ENCODE measurements at places on chromosomes 5 and 9.
A peak's percentile ranks its signal among the peaks of the same experiment; 100 is the strongest.

DNA sequence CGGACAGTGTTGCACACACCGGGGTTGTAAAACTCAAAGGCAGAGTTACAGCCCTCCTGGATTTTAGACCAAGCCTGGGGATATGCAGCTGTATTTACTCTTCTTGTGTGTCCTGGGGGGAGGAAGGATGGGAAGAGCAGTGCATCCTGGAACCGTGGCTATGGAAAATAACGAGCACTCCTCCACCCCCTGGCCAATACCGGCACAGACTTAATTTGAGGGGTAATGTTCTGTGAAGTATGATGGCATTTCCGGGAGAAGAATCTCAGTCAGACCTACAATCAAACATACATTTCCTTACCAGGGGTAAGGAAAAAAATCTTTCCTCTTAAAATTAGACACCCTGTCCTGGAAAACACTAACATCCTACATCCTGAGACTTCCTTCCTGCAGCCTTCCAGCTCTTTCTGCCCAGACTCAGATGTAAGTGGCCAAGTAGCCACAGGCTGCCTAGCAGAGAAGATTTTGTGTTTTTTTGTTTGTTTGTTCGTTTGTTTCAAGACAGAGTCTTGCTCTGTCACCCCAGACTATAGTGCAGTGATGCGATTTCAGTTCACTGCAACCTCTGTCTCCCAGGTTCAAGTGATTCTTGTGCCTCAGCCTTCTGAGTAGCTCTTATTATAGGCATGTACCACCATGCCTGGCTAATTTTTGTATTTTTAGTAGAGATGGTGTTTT, 11.0 kb upstream of the ERMP1 start:
- DNase-seq, result no peak

GRCh38 chr5:90421136-90421535, 11.6 kb upstream of the CETN3 start:
- DNase-seq, result no peak

DNA sequence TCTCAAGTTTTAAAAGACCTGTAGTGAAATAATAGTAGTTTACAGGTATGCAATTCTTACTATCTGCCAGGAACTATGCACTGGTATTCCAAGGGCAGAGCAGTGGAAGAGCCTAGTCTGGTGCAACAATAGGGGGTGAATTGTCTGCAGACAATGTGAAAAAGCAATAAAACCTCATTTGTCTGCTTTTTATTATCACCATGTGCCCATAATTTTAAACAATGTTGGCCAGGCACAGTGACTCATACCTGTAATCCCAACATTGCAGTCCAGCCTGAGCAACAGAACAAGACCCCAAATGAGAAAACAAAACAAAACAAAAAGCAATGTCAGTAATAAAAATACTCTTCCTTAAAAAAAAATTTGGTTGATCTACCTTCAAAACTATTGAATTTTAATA, 12.2 kb upstream of the SLC44A1 start:
- no peak for DNase-seq

- DNase-seq, result no peak
These were observed 91.5 kb downstream of the NR3C1 start for GRCh38 chr5:143311955-143312354.

DNA sequence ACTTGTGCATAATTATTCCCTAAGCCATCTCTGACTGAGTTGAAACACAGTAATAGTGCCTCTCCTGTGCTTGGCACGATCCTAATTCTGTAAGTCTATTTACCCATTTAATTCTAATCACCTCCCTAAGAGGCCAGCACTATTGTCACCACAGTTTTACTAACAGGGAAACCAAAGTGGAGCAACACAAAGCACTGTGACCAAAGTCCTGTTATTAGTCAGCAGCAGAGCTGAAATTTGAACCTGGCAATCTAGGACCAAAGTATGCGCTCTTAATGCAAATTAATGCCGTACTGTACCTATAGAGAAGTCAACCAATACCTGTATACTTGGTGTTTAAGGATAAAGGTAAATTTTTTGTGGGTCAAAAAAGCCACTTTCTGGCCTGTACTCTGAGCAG, 77.1 kb upstream of the CNTLN start:
- no peak for DNase-seq

DNA sequence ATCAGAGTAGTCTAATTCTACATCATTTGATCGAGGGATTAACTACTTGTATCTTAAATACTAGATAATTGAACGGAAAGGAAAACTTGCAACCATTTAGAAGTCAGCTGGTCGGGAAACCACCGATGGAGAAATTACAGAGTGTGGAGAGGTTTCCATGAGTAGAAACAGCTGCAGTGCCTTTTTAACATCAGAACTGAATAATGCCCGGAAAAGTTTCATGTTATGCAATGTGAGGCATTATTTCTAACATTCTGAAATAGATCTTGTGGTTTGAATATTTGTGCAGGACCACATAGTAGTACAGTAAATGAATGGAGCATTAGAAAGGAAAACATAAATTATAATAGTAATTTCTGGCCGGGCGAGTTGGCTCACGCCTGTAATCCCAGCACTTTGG, 88.1 kb upstream of the RNF180 start:
- no peak for DNase-seq

DNA sequence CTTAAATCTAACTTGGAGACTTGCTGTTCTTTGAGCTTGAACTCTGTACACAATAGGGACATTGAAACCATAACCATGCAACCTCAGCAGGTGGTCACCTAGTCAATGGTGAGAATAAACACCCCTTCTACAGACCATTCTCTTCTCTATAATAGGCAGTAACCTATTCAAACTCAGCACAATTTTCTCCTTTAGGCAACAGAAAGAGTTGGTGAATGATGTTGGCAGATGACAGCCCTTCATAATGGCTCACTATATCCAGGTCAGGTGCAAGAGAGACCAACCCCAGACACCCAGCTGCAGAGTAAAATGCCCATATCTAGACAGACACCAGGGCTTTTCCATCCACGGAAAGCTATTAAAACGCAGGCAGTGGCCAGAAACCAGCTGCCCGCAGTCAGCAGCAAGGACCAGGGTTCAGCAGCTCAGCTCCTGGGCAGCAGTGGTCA, 106.7 kb downstream of the SERINC5 start:
- no peak for DNase-seq

DNA sequence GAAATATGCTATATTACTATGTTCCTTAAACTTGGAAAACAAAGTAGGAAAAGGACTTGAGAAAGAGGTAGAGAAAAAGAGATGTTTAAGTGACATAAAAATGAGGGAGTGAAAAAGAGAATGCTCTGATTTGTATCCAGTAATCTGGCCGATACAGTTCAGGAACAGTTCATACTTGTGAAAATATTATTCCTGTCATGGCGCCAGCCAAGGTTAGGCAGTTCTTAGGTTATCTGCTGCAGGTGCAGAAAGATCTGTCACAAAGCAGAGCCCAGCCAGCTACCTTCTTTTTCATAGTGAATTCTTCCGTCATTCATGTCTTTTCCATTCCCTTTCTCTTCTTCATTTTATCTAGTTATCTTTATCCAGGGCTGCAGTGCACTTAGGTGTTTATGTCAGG, 256.3 kb downstream of the ADAMTSL1 start:
- DNase-seq, result no peak

GRCh38 chr9:5008202-5008601, 23.1 kb downstream of the JAK2 start:
- DNase-seq, result no peak

- no peak for DNase-seq
These were observed 216.2 kb upstream of the PIK3R1 start for GRCh38 chr5:67999391-67999790.

- DNase-seq, result peak; percentile 60
These were observed 12.9 kb downstream of the CXCL14 start for GRCh38 chr5:135565725-135566421.

DNA sequence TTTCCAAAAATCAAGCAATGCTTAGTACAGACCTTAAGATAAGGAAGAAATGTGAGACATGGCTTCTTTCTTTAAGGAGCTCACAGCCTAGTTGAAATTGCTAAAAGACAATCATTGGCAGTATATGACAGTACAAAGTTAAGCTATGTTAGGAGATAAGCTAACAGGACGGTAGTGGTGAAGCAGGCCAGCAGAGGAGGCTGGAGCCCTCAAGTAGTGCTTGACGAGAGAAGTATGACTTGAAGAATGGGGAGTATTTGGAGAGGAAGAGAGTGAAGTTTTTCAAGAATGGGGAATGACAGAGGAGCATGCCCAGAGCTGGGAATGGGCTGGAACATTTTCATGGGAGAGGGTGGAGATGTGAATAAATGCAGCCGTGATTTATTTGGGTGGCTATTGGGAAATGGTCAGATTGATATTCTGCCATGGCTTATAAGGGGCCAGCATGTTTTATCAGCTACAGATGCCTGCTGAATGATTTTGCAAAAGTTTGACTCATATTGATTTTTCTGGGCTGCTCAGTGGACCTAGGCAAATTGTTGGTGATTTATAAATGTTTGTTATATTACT, 43.7 kb downstream of the LURAP1L start:
- no peak for DNase-seq

GRCh38 chr5:157842787-157843186, 16.2 kb downstream of the CLINT1 start:
- no peak for DNase-seq

- DNase-seq, result no peak
These were observed 2.1 kb upstream of the NFIB start for GRCh38 chr9:14315875-14316601.

DNA sequence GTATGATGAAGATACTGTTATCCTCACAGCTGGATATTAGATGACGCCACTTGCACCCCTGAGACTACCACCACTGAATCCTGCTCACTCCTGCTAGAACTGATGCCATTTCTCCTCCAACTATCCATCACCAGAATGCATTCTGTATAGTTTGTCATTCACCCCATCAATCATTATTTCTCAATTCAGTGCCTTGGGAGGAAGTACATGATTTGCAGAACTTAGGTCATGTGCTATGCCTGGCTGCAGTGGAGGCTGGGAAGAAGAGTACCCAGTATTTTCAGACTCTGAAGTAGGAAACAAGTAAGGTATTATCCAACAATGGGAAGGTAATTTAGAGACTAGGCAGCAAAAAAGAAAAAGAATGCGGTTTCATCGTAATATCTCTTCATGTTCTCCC, 26.2 kb upstream of the HSD17B4 start:
- DNase-seq, result no peak

- DNase-seq, result no peak
These were observed 654.3 kb downstream of the CCDC171 start for GRCh38 chr9:16207161-16207560.

DNA sequence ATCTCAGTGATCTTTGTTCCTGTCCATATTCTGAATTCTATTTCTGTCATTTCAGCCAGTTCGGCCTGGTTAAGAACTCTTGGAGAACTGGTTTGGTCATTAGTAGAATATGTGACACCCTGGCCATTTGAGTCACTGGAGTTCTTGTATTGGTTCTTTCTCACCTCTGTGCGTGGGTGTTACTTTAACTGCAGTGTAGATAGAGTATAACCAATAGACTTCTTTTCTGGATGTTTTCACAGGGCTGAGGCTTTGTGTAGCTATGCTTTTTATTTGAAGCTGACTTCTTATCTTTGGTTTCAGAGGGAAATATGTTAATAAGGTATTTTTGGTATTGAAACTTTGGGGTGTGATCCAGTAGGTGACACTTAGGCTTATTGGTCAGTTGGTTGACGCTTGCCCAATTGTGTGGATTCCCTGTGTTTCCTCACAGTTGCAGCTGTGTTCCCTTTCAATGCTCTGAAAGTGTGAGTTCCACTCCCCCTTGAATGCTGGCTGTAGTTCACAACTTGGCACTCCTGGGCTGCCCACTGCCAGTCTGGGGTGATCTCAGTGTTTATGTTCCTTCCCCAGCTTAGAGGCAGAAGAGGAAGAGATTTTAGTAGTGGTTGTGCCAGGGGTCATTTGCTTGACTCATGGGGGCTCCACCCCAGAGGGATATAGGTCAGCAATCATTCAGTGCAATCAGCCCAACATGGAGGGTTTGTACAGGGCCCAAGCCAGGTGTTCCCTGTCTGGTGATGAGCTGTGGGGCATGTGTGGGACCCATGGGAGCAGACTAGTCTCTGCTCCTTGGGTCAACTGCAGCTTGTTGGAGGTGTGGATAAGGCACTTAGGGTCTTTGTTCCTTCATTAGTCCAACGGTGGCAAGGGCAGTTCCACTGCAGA, 34.9 kb upstream of the TEK start:
- DNase-seq, result no peak

DNA sequence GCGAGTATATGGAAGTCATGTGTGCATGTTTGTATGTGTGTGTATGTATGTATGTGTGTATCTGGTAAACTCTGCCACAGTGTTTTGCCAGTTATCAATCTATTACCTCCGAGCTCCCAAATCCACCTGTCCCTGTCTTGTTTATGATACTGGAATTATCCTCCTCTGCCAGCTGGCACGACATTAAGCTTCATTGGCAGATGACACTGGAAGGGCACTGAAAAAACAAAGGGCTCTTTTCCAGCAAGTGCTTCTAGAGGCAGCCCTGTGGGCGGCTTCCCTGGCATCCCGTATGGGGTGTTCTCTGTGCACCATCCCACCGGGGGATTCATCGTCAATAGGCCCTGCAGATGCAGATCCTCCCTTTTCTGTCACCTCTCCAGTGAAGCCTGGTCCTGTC, 221.5 kb downstream of the MSX2 start:
- no peak for DNase-seq

DNA sequence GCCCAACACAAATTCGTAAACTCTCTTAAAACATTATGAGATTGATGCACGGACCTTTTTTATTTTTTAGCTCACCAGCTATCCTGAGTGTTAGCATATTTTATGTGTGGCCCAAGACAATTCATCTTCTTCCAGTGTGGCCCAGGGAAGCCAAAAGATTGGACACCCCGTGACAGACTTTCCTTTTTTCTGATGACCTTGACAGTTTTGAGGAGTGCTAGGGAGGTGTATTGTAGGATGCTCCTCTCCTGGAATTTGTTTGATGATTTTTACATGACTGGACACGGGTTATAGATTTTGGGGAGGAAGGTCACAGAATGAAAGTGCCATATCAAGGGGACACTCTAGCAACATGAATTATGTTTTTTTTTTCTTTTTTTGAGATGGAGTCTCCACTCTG, 69.3 kb upstream of the FANCC start:
- no peak for DNase-seq

DNA sequence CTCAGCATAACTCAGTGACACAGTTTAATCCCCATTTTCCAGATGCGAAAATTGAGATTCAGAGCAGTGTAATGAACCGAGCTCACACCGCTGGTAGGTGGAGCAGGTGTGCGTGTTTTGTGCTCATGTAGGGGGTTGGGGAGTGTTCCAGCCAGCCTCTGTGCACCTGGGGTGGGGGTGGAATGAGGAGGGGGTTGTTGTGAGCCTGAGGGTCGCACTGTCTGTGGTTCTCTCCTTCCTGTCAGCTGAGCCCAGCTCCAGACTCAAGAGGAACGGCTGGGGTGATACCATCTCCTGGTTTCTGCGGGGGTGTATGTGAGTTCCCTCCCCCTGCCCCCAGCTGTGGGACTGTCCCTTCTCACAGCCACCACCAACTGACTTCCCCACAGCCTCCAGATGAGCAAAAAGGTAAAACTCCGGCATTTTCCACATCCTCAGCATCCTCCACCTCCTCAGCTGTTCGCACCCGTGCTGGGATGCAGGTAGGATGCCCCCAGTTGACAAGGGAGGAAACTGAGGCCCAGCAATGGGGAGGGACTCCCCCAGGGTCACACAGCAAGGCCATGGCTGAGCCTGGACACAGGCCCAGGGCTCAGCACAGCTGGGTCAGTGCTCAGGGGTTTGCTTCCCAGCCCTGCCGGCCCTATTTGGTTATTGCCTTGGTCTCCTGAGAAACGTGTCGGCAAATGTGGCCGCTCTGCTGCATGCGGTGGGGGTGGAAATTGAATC, 2.1 kb downstream of the SH2D3C start:
- DNase-seq, result peak; percentile 23
